T-helper 2 cell treated with Interferon-gamma antibody and Interleukin-4, amounts not matched to agents 100 ng/mL and 5 ng/mL, for 36 hours (primary cell): ENCODE measurements at places on chromosomes 12 and 14. TPM values are rescaled to one million over a fixed set of nuclear protein-coding genes. Genes with fewer than 3 reads are reported as not detected.

Gene BDKRB1
- not detected in 2 replicates for total RNA-seq

Gene CLMN
- total RNA-seq, result 1.0 and 1.5 TPM in 2 replicates

Gene TMEM30B
- 0.16 and 0.25 TPM in 2 replicates for total RNA-seq

Gene TAS2R9
- not detected in 2 replicates for total RNA-seq

Gene KRT73
- total RNA-seq, result 0.25 and 0.34 TPM in 2 replicates

Gene RNASE1
- total RNA-seq, result not detected in 2 replicates

Gene ALKBH1
- 13.5 and 14.1 TPM in 2 replicates for total RNA-seq

Gene FGF6
- not detected in 2 replicates for total RNA-seq

Gene LRTM2
- total RNA-seq, result not detected in 2 replicates

Gene FZD10
- total RNA-seq, result not detected in 2 replicates

Gene FAM181A
- total RNA-seq, result not detected in 2 replicates

Gene WNT5B
- 0.27 and 0.75 TPM in 2 replicates for total RNA-seq

Gene CLEC1A
- total RNA-seq, result not detected in 2 replicates

Gene POLR3B
- 8.1 and 8.8 TPM in 2 replicates for total RNA-seq

Gene FAM177A1
- 37.3 and 38.5 TPM in 2 replicates for total RNA-seq
